Endothelial cell (in vitro differentiated cells): ENCODE measurements at places on chromosomes 5 and 9. TPM values are rescaled to one million over a fixed set of nuclear protein-coding genes. Genes with fewer than 3 reads are reported as not detected.

GRCh38 chr5:132947671-132948070, 15.8 kb downstream of the AFF4 start:
- no peak overlapping the region for H3K4me3 ChIP-seq
- peaks cover 4% of the 10 kb centered on the region for H3K36me3 ChIP-seq
- no peaks in the 10 kb centered on the region for H3K4me1 ChIP-seq
- H3K27me3 ChIP-seq = no peaks in the 10 kb centered on the region
- DNase-seq = no peak

DNA sequence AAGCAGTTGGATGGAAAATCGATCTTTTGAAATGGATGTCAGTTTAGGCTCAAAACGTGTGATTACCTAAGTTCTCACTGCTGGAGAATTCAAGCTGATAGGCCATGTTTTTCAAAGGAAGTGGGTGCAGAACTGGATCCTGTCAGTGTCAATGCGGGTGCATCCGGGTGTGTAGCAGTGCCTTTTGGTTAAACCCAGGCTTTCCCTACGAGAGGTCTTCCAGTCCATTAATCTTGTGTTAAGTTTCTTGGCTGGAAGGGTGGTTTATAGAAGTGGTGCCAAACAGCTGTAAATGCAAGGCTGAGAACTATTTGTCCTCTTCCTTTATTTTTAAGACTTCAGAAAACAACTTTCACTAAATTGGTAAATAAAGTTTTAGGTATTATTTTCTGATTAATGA, 71.9 kb downstream of the DAPK1 start:
- no peak for DNase-seq
- H3K27ac ChIP-seq = no peak overlapping the region

DNA sequence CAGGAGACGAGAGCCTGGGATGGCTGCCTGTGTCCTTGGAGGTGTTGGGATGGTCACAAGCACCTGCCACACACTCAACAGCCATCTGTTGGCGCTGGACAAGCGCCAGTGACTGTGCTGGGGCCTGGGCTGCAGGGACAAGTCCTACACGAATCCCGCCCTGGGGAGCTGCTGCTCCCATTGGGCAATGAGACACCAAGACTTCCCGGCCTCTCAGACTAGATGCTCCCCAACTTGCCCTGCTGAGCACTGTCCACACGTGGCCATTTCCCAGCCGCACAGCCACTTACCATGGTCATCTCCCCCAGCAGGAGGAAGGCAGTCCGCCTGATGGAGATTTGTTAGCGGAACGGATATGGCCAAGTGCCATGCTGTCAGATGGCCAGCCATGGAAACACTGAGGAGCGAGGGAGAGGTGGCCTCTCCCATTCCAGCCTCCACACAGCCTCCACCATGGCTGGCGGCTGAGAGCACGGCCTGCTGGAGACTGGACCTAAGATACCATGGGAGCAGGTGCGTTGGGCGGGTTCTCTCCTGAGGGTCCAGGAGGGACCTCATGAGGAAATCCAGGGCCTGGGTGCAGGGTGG, 43.9 kb downstream of the PRRT1B start:
- H3K4me1 ChIP-seq = peaks cover 25% of the 10 kb centered on the region
- H3K27ac ChIP-seq = no peak overlapping the region
- peaks cover 69% of the 10 kb centered on the region for H3K36me3 ChIP-seq
- no peak for DNase-seq
- H3K27me3 ChIP-seq = peaks cover 37% of the 10 kb centered on the region
- H3K4me3 ChIP-seq = no peak overlapping the region

GRCh38 chr5:15620501-15620900, 120.5 kb downstream of the FBXL7 start:
- H3K27me3 ChIP-seq = peaks cover 6% of the 10 kb centered on the region
- no peak overlapping the region for H3K27ac ChIP-seq
- DNase-seq = no peak
- peaks cover 18% of the 10 kb centered on the region for H3K36me3 ChIP-seq

TXNDC8 gene
- not detected for total RNA-seq

DNA sequence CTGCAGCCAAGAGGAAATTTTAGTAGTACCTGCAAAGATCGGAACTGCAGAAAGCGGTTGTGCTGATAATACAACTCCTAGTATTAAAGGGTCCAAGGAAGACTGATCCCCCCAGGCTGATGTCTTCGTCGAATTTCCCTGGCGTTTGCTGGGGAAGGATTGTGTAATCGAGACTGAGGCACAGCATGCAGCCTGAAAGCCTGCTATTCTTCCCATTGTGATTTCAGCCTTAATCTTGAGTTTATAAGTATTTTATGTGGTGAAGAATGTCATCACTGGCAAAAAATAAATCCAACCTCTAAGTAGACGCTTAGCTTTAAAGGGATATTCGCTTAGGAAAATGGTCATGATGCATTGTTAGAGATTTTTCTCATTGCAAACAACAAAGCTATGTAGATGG, 21.3 kb upstream of the LMX1B start:
- H3K4me1 ChIP-seq = peaks cover 6% of the 10 kb centered on the region
- H3K27ac ChIP-seq = no peak overlapping the region
- no peak overlapping the region for H3K4me3 ChIP-seq
- DNase-seq = no peak

PLCXD3 gene
- 0.26 TPM for total RNA-seq
